ENCODE measurements at places on chromosomes 3 and 15. TPM values are rescaled to one million over a fixed set of nuclear protein-coding genes. Genes with fewer than 3 reads are reported as not detected.

Gene TGFBR2
- 55.3 TPM for total RNA-seq

GRCh38 chr3:72889310-72890165 lies 1.7 kb downstream of the GXYLT2 start:
- DNase-seq: no peak

DNA sequence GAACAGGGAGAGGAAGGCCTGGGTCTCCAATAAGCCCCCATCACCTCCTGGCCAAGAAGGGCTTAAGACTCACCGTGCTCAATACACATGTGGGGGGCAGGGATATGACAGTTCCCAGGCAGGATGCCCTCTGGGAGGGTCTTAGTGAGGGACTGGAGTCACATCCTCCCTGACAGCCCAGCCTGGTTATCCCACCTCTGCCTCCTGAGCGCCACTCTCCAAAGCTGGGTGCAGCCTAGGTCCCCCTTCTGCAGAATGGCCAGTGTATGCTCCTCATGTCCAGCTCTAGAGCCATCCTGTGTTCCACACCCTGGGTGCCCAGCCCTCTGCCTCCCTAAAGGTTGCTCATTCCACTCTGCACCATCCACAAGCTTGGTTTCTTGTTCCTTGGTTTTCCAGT lies 1.2 kb upstream of the SHISA5 start:
- DNase-seq: no peak

Gene MME
- total RNA-seq: 0.04 TPM

Gene GPR27
- total RNA-seq: 2.3 TPM

GRCh38 chr15:36933255-36933990 lies 166.9 kb downstream of the MEIS2 start:
- DNase-seq: no peak

DNA sequence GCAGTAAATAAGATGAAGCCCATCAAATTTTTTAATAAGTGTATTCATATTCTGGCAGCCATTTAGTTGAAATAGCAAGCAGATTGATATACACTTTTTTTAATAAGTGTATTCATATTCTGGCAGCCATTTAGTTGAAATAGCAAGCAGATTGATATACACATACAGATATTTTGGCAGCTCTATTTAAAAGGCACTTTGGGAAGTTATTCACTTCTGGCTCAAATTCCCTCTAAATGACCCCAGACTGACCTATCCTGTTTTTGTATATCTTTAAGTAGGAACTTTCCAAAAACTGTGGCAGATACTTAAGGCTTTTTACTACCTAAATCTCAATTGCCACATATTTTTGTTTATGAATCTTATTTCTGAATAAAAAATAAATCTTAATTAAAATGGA lies 122.3 kb downstream of the PLD1 start:
- no peak for DNase-seq

DNA sequence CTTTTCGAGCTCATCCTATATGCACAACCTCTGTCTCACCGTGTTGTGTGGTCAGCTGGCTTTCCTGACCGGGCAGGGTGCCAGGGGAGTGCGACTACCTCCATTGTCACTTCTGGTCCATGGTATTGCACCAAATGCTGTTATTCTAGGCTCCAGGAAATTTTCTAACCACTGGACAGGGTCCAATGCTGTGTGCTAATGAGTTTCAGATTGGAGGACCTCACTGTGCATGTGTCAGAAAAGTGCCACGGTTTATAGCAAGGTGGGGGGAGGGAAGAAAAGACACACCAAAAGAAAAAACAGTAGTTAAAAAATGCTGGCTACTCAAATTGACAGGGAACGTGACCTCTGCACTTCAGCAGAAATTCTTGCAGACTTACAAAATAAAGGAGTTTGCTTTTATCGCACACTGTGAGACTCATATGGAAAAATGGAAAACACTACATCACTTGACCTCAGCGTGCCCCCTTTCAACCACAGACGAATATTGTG lies 480.1 kb downstream of the FOXP1 start:
- no peak for DNase-seq

DNA sequence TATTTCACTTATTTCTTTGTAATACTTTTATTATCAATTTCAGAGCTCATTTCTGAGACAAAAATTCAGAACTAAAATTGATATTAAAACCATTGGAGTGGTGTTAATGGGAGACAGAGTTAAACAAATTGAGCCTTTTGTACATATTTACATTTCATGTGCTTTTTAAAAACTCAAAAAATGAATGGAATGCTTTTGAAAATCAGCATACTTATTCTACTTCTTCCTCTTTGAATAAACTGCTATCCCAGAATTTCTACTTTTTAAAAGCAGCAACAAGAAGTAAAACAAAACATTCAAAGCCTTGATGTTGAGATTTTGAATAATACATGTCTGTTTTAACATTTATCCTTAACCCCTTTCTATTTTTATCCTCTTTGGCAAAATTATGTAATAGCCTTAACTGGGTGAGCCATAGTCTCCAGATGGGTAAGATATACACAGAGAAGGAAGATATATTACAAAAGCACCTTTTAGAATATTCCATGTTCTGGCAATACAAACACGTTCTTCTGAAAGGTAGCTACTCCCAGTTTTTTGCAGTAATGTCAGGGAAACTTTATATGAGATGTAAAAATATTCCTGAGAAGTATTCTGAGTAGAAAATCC lies 123.6 kb downstream of the MBNL1 start:
- DNase-seq: no peak

DNA sequence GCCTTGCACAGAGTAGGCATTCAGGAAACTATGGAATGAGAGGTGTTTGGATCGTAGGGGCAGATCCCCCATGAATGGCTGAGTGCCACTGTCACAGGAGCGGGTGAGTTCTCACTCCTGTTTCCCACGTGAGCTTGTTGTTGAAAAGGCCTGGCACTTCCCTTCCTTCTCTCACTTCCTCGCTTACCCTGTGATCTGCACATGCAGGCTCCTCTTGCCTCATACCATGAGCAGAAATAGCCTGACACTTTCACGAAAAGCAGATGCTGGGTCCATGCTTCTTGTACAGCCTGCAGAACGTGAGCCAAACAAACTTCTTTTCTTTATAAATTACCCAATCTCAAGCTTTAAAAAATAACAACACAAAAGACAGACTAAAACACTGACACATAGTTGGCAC lies 55.4 kb downstream of the AGBL1 start:
- DNase-seq: no peak

DNA sequence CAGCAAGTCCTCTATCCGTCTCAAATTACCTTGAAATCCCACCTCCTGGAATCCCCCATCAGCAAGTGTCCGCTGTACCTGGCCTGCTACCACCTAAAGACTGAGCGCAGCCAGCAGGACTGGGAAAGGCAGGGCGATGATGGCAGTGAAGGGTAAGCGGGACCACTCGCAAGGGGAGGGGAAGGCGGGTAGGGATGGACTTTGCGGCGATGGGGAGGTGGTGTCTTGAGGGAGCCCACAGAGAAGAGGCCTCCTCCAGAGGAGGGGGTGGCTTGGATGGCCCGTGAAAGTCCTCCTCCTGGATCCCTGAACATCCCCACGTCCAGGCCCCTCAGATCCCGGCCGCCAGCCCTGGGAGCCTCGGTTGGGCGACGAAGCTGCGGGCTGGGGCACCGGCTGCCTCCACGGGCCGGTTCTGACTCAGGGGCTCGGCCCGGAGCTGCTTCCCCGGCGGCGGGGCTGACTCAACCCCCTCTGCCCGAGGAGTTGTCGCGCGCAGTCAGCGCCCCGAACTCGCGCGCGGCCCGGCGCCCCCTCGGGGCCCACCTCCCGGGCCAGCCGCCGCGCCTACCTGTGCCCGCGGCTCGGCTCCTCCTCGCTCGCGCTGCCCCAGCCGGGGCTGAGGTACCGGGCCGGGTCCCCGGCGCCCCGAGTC lies 512 bp downstream of the LARP6 start:
- no peak for DNase-seq

Gene GP5
- total RNA-seq: 0.31 TPM

Gene KATNBL1
- total RNA-seq: 43.8 TPM

Gene FAM162A
- 62.6 TPM for total RNA-seq

DNA sequence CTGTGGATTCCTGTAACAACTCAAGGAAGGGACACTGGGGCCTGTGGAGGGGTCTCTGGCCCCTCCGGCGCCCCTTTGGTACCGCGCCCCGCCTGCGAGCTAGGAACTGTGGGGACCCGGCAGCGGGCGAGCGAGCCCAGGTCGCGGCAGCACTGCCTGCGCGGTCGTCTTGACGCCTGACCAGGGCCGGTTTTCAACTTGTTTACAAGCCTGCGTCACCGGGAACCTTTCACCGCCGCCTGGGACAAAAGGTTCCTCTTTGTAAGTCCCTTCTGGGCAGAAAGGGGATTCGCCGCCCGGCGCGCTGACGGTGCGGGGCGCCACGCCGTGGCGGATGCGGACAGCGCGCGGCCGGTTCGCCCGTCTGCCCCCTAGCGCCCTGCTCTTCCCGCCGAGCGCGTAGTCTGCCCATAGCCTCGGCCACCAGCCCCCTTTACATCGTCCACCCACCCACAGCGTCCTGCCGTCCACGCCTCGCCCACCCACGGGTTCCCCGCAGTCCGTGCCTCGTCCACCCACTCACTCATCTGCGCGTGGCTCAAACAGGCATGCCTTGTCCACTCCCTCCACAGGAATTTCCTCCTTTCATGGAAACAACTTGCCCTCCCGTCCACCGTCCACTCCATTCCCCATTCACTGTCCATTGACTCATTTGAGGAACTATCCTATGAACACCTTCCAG lies 5.5 kb upstream of the CFAP100 start:
- peak; percentile 17 for DNase-seq

- DNase-seq: no peak
Observed at GRCh38 chr3:8128686-8129085, 372.9 kb upstream of the LMCD1 start.
